Pons (tissue), 1 donor: ENCODE measurements at places on chromosomes 13 and 19.

- no peak for DNase-seq
Measured at GRCh38 chr13:32205431-32206096, 109.6 kb downstream of the ZAR1L start.

DNA sequence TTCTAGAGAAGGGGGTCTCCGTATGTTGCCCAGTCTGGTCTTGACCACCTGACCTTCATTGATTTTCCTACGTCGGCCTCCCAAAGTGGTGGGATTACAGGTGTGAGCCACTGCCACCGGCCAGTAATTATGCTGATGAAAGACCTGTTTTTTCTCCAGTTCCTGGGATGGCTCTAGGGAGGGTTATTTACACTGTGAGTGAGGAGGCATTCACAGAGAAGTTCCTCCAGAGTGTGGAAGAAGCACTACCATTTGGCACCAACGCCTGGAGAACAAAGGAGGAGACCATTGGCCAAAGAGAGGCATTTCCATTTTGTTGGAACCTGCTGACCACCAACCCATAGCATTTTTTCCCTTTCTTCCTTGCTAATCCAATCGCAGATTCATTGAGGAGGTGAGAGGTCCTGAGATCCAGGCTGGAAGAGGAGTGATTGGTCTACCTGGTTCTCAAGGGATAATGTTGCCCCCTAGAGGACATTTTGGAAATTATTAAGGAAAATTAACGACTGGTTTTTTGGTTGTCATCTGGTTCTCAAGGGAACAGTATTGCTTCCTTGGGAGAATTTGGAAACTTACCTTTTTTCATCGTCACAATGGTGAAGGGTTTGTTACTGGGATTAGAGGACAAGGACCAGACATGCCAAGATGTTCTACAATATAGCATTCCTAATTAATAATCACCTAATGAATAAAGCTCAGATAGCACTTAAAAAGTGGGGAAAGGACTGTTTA lies 5.5 kb upstream of the SAE1 start:
- DNase-seq = peak; percentile 88

DNA sequence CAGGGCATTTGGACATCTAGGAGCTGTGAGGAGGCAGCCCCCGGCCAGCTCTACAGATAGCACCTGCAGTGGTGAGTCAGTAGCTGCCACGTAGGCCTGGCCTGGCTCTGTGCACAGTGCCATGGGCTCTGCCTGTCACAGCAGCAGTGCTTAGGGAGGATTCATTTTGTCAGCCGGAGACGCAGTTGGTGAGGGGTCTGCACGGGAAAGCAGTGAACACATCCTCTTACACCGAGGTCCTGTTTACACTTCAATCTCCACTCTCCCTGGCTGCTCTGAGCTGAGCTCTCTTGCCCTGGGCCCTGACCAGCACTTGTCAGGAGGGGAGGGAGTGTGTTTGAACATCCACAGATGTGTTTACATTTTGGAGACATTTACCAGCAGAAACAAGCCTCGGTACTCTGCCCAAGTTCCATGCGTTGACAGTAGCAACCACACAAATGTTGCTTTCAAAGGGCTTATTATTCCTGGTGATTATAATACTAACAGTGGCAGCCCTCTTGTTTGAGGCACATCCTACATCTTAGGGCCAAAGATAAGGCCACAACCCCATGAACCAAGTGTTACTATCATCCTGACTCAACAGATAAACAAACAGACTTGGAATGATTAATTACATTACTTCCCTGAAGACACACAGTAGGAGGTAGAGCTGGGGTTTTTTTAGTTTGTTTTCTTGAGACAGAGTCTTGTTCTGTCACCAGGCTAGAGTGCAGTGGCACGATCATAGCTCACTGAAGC lies 148.9 kb downstream of the USP12 start:
- DNase-seq = peak; percentile 84

GRCh38 chr13:20057963-20058362 lies 99.4 kb downstream of the ZMYM2 start:
- DNase-seq = no peak

GRCh38 chr19:14147797-14148605 lies 11.6 kb upstream of the ASF1B start:
- peak; percentile 76 for DNase-seq

DNA sequence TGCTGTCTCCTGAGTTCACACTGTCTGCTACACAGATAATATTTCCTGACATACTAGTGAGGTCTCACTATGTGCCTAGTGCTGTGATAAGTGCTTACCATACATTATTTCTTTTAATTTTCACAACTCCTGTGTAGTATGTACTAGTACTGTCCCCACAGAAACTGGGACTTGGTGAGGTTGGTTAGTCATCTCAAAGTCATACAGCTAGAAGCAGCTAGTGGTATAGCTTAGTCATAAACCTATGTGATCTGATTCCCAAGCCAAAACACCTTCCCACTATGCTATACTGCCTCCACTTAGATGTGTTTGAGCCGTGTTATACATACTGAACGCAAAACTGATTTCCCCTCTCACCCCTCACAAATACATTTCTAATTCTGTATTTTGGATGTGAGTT lies 10.5 kb downstream of the MTMR6 start:
- no peak for DNase-seq

DNA sequence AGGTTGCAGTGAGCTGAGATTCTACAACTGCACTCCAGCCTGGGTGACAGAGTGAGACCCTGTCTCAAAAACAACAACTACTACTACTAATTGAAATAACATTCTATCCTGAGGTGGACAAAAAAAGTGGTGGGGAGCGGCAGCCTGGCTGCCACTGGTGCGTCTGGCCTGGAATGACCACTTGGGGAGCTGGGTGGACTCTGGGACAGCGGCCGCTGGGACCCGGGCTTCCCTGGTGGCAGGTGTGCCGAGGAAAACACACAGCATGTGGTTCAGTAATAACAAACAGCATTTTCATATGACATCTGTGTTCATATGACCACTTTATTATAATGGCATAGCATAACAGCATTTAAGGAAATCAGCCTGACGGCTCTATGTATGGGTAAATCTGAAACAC lies 33.9 kb downstream of the TFDP1 start:
- DNase-seq = no peak

GRCh38 chr19:955803-956765 lies 28.1 kb upstream of the WDR18 start:
- DNase-seq = no peak

DNA sequence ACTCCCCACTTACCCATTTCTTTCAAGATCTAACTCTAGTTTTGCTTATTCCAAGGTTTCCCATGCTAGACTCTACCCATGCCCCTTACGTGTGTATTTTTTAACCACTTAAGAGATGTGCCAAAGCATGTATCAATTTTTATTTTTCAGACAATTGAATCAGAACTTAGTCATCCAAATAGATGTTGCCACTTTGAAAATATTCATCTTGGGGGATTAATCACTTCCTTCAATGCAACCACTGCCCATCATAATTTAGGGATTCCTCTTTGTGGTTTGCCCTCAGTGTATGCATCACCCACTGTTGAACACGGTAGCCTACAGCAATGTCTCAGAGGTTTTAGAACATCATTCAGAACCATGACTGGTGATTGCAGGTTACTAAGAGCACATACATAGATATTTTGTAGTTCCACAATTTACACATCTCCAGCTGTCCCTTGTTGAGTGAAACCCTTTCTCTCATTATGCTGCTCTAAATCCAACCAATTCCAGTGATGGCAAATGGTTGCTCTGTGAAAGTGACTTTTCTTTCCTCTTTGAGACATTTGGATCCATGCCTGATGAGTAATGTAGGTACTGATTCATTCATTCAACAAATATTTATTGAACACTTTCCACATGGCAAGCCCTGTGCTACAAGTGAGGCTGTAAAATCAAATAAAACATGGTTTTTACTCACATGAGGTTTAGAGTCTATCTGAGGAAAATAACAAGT lies 60.6 kb upstream of the SERP2 start:
- no peak for DNase-seq

GRCh38 chr19:3360421-3361383 lies 5.7 kb upstream of the NFIC start:
- peak; percentile 75 for DNase-seq

DNA sequence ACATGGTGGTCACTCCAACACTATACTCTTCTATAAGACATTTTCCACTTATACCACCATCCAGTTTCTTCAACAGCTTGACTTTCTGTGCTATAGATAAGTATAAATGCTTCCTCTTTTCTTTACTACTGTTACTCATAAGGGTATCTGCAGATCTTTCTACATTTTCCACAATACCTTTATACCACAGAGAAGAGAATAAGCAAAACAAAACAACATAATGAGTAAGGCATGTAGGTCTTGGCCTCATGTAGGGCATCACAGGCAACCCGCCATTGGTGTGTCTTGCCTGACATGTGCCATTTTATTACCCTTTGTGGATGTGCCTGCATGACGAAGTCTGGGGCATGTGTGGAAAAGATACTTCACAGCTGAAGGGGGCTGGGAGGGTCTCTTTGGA lies 265.3 kb upstream of the STARD13 start:
- no peak for DNase-seq

DNA sequence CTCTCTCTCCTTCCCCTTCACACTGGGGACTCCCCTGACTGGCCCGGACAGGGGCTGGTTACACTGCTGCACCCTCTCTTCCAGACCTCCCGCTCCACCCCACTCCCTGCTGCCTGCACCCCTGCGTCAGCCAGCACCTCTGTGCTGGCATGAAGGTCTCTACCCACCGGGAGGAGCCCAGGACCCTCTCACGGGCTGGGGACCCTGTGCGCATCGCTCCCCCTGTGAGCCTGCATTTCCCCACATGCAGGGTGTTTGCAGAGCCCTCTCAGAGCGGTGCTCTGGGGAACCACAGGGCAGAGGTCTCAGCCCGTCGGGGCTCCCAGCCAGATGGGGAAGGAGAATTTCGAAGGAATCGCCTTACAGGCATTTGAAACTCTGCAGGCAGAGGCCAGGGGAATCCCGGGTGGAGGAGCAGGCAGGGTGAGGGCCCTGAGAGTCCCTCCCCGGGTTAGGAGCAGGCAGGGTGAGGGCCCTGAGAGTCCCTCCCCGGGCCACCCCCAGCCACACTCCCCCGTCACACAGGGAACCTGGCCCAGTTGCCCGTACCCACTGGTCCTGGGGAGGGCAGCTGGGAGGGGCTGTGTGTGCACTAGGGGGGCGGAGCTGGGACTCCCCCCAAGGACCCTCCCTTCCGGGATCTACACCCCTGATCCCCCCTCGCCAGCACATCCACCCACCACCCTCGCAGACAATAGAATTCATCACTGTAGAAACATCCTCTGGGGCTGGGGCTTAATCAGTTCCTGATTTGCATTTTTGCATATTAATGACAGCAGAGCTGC lies 16.3 kb upstream of the TCF3 start:
- DNase-seq = no peak

- DNase-seq = no peak
Measured at GRCh38 chr13:45732916-45733315, 30.8 kb downstream of the CBY2 start.

DNA sequence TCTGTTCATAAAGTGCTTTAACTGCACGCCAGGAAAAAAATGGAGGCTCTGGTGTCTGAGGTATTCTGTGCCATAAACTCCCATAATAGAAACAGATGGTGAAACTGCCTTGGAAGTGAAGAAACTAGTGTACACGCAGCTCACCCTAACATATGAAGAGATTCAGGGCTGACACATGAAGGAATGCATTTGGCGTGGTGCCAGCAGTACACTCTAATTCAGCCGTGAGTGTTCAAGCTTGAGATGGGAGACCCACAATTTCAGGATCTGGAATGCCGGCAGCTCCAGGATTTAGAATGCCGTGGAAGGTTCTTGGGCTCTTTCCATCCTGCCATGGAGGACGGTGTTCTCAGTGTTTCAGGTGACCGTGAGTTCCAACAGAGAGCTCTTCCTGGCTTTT lies 478.4 kb downstream of the TSHZ3 start:
- no peak for DNase-seq

- no peak for DNase-seq
Measured at GRCh38 chr13:30744056-30744680, 8.8 kb downstream of the ALOX5AP start.

DNA sequence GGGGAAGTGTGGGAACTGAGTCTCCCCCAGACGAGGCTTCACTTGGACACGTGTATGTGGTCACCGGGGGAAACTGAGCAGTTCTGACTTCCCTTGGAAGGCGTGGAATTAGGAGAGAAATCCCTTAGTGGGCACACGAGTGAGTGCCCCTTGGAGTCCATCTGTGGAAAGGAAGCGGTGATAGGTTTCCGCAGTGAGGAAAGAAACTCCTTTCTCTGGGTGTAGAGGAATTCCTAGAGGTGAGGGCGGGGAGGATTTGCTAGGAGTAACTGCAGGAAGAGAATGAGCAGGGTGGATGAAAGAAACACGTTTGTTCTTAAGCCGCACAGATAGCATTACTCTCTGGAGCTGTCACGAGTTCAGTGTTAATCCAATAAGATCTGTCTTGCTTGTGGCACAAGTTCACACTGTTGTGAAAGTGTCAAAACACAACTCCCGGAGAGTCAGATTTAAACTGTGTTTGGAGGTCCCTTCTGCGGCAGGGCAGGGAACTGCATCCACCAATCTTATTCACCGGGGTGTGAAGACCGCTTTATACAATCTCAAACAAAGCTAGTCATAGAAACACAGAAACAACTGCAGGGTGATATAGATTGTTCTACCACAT lies 1.2 kb downstream of the KL start:
- peak; percentile 34 for DNase-seq

DNA sequence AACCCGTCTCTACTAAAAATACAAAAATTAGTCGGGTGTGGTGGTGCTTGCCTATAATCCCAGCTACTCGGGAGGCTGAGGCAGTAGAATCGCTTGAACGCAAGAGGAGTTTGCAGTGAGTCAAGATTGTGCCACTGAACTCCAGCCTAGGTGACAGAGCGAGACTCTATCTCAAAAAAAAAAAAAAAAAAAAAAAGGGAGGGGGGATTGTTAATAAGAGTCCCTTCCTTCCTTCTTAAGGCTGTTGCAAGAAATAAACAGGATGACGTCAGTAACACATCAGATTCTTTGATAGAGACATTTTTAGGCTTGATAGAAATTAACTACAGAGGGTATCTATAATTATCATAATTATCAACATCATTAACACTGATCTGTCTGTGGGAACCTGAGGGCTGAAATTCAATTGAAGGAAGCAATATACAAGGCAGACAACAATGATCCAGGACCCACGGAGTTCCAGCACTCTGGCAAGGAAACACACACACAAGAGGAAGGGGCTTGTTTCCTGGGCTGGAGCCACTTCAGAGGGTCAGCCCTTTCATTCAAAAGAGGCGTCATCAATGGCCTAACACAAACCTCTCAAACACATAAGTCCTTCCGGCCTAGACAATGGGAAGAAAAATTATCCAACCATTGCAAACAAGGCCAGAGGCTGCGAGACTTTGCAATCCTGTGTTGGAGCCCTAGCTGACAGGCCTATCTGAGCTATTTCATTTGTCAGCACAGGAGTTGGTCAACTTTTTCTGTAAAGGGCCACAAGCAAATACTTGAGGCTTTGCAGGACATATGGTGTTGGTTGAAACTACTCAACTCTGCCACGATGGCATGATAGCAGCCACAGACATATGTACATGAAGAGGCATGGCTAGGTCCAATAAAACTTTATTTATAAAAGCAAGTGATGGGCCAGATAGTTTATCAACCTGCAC lies 105.2 kb downstream of the INSR start:
- no peak for DNase-seq
